ENCODE measurements at places on chromosomes 2 and 18.

DNA sequence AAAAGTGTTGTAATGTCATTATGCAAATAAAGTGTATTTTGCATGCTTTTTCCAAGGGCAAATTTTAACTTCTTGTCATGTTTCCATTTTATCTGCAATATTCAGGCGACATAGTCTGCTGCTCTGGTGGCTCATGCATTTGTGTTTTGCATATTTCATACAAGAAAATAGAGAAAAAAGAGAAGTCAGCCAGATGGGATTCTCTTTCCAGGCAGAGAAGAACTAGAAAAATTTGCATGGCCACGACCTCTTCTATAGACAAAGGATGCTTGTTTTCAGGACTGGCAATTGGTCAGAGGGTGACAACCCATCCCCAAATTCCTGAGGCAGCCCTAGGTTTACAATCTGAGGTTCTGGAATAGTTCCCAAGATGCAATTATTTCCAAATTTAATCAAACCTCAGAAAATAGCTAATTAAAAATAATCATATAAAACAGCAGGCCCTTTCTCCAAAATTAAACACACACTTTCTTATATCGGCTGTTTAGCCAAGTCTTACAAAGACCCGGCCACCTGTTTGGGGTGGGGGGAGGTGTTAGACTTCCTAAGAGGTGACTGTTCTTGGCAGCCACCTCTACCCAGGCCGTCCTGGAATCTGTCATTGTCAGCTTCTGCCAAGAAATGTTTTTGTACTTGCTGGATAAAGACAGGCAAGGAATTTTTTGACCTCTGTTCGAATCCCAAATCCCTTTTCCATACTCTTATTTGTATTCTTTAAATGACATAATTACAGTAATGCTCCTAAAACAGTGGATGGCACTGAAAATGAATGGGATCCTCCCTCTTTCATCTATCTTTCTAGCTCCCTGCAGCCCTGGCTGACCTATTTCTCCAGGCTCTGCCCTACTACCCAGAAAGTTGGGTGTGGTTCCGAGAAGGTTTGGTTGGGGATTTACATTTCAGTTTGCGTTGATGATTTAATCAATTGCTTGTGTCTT lies 20.8 kb upstream of the SOS1 start:
- DNase-seq = no peak

- DNase-seq = no peak
Measured at GRCh38 chr2:67318993-67319481, 78.1 kb upstream of the ETAA1 start.

- no peak for DNase-seq
Measured at GRCh38 chr18:21669736-21670285, 34.8 kb downstream of the ABHD3 start.

GRCh38 chr2:1682181-1682440 lies 62.2 kb downstream of the PXDN start:
- DNase-seq = no peak

DNA sequence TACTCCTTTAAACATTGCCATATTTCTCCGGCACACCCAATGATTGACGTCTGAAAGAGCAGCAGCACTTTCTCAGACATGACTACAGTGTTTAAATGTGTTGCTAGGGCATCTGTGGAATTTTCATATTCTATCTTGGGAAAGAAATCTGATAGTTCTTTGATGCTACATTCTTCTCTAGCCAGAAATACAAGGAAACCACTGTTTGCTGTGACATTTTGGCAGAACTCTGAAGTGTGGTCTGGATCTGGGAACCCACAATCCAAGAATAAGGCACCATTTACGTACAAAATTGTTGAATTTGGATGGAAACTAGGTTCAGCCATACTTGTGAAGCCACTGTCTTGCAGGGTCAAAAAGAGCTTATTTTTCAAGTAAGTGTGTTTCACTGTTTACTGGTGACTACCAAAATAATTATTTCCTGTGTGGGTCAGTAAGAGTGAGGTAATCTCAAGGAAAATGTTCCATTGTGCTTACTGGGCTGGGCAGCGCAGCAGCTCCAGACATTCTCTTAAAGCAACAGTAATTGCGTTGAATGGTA lies 21.3 kb upstream of the CD28 start:
- no peak for DNase-seq

DNA sequence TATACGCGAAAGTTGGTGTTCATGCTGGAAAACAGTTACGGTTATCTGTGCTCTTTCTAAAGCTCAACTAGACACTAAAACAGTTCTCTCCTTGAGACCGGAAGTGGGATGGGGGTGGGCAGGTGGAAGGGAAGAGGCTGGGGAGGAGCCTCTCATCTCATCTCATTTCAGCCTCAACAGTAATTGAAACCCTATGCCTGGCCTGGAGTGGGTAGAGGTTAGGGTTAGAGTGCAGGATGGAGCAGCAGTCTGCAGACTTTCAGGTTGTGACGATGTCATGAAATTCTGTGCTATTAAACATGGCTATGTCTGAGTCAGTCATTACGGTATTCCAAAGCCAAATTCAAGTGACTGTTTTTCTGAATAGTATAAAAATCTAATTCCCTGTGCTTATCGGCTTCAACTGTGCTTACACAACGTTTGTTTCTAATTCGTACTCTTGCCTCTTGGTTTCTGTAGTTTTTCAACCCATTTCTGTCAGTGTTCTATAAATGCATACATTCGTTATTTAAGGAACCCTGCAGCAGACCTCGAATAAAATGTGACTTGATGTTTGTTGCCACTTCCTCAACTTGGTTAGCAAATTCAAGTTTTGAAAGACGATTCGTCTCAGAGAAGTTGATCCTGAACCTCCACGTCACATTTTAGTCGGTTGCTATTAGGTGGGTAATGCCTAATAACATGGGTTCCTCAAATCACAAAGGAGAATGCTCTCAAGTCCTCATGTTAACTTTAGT lies 75.8 kb upstream of the TCF7L1 start:
- DNase-seq = no peak

DNA sequence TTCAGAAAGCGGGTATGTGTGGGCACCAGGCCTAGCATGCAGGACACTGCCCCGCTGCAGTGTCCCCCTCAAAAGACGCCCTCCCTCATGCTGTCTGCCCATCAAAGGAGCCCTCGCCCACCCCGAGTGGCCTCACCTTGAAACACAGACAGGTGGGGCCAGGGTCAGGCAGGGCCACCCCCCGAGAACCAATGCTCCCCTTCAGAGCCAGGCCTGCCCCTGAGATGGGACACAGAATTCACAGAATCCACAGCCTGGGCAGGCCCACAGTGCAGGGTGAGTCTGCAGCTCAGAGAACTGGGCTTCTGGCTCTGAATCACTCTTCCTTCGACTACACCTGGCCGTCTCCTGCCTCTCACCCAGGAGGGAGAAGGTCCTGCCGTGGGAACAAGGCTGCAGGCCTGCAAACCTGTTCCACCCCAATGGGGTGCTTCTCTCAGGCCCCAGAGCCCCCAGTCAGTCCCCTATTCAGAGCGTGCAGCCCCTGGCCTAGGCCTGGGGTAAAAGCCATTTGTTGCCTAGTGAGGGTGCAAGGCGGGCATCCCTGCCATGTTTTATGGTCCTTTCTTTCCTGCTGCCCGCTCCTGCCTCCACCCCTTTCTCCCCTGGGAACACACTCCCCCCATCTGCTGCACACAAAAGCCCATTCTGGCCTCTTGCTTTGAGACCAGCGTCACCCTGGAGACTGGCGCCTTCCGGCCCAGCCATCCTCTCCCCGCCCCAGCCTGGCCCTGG lies 11.3 kb upstream of the ARHGEF4 start:
- no peak for DNase-seq

DNA sequence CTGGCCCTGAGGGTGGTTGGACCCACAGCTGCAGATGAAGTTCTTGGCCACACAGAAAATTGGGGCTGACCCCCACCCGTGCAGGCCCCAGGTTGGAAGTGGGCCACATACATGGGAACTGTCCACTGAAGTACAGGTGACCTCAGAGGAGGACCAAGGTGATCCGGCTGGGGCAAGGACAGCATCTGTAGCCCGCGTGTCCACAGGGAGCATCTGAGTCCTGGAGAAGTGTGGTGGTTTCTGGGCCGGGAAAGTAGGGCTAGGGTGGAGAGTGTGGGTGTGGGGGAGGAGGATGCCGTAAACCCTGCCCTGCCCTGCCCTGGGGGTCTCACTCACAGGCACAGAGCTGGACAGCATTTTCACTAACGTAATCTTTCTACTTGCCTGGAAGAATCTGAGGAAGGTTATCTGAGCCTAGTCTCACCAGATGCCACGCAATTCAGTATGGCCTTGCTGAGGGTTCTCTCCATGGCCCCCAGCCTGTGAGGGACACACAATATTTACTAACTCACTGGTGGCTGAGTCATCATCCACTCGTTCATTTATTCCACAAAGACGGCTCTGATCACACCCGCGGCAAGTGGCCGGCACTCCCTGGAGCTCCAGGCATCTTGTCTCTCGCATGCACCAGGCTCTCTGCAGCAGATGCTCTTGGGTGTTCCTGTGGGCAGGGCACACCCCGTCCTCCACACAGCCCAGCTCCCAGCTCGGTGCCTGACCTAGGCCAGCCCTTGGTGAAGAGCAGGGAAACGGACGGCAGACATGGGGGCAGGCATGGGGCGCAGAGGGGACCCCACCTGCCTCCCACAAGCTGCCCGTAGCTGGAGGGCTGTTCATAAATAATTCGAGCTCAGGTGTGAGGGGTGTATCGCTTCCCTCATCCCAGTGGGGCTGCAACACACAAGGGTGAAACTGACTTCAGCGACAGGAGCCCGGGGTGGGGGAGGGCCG lies 51.2 kb downstream of the INHBB start:
- DNase-seq = no peak

- DNase-seq = no peak
Measured at GRCh38 chr2:118565786-118566540, 281.5 kb downstream of the EN1 start.

DNA sequence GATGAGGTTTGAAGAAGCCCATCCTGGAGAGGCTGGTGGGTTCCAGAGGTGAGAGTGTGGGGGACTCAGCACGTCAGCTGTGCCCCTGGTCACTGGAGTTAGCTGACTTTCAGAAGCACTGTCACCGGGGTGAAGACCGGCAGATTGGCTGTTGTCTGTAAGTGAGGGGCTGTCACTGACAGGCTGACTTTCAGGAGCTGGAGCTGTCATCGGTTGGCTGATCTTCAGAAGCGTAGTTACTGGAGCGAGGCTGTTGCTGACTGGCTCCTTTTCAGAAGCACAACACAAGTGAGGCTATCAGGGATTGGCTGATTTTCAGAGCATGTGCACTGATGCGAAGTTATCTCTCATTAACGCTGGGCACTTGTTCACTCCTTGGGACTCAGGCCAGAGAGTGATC lies 738.4 kb upstream of the ID2 start:
- no peak for DNase-seq

DNA sequence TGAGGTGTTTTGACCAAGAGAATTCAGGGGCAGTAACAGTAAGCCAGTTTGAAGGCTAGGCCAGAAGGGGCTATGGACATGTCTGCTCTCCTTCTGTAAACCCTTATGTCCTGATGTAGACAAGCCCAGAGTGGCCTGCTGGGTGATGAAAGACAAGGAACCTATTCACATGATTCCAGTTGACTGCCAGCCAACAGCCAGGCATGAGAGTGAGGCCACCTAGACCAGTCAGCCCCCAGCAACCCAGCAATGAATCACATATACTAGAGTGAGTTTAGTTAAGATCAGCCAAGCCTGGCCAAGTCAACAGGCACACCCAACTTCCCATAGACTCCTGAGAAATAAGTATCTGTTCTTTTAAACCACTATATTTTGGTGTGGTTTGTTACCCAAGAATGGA lies 1889.7 kb upstream of the CELF4 start:
- DNase-seq = no peak

DNA sequence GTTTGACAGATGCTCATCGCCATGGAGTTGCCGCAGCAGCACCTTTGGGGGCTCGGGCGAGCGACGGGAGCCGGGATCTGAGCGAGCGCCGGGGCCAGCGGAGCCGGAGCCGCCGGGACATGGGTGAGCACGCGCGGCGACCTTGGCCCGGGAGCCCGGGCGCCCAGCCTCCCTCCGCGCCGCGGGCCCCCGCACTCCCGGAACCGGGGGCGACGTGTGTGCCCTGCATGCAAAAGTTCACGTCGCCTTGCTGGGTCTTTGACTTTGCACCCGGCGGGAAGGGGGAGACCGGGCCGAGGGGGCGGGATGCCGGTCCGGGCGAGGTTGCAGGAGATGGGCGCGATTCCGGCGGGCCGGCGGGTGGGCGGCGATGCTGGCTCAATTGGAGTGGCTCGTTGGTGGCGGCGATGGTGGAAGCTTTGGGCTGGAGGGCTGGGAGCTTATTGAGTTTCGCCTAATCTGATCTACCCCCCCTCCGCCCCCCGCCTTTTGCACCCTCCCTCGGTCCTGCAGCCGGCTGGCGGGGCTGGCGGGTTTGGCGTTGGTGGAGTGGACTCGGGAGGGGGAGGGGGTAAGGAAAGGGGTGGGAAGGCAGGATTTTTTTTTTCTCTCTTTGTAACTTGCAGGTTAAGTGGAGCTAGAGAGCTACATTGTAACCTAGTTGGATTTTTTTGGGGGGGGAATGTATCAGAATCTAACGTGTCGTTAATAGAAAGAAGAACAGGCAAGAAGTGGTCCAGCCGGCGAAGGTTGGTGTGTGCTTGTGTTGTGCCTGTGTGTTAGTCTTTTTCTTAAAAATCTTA lies at the start of gene SETBP1:
Gene SETBP1 (plus strand): TSS at position 616 of the 803 bp plus-strand sequence. CDS start 20,459 bp downstream, outside the sequence.
- no peak for DNase-seq

- no peak for DNase-seq
Measured at GRCh38 chr18:9933865-9934264, 20.0 kb downstream of the VAPA start.

DNA sequence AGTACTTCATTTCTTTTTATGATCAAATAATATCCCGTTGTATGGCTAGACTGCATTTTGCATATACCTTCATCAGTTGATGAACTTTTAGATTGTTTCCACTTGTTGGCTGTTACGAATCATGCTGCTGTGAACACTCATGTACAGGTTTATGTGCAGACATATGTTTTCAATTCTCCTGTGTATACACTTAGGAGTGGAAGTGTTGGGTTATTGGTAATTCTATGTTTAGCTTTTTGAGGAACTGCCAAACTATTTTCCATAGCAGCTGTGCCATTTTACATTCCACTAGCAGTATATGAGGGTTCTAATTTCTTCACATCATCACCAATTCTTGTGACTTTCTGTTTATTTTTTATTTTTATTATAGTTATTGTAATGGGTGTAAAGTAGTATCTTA lies 32.1 kb upstream of the LCLAT1 start:
- no peak for DNase-seq

DNA sequence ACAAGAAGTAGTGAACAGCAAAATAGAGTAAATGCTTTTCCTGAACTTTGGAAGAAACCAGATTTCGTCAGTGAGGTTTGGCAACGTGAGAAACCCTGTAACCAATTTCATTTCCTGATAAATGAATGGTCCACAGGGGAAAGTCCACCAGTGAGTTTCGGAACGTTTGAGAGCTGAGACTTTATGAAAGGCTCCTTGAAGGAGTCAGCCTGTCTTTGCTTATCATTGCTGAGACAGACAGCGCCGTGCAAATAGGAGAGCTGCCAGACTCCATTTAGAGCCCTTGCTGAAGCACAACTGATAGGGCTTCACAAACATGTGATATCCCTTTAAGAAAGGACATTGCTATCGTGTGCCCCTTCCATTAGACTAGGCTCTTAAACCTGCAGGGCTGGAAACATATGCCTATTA lies 121.8 kb upstream of the SMAD7 start:
- no peak for DNase-seq

DNA sequence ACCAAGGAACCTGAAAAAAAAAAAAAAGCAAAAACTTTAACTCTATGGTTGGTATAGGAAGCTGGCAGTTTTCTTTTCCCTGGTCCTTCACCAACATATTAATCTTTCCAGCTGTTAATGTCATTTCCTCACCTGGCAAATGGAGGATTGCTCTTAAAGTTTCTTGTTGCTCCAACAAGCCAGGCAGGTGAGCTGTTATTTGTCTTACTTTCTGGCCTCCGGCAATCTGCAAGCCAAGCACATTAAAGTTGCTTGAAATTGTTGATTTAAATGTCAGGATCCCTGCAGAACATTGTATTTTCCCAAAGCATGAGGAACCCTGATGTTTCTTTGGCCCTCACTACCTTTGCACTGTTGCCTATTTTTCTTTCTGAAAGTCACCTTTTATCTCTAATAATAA lies 664.9 kb downstream of the METTL4 start:
- DNase-seq = no peak

Data from activated T-helper 1 cell treated with anti-CD3 and anti-CD28 coated beads, Interleukin-2, amount 50 U/mL, for 16 hours (primary cell).